ENCODE measurements at places on chromosomes 6 and 20.

- no peak overlapping the region for H3K4me3 ChIP-seq
- H3K4me1 ChIP-seq = no peaks in the 10 kb centered on the region
- H3K27me3 ChIP-seq = no peaks in the 10 kb centered on the region
- H3K27ac ChIP-seq = no peak overlapping the region
Measured at GRCh38 chr6:23696992-23697391, 429.0 kb upstream of the NRSN1 start.

DNA sequence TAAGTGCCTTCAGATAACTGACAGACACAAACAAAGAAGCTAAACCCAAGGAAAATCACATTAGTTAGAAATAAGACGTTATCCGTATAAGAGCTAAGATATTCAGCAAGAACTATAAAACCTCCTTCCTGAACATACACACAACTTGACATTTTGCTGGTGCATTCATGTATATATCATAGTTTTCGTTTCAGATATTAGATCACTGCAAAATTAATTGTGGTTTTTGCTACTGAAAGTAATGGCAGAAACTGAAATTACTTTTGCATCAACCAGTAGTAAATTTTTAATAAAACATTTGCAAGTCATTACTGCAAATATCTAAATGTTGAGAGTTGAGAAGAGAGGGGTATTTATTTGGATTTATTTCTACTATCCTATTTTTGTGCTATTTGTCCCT lies 26.1 kb upstream of the KCNQ5 start:
- H3K4me3 ChIP-seq = no peak overlapping the region
- no peak overlapping the region for H3K27ac ChIP-seq
- H3K36me3 ChIP-seq = no peaks in the 10 kb centered on the region
- no peaks in the 10 kb centered on the region for H3K27me3 ChIP-seq

- no peaks in the 10 kb centered on the region for H3K4me1 ChIP-seq
- peaks cover 5% of the 10 kb centered on the region for H3K36me3 ChIP-seq
Measured at GRCh38 chr20:43590036-43590391, 723 bp upstream of the IFT52 start.

- no peaks in the 10 kb centered on the region for H3K36me3 ChIP-seq
- H3K4me1 ChIP-seq = no peaks in the 10 kb centered on the region
- H3K4me3 ChIP-seq = no peak overlapping the region
- no peak overlapping the region for H3K27ac ChIP-seq
Measured at GRCh38 chr6:153963352-153963751, 75.7 kb upstream of the OPRM1 start.

DNA sequence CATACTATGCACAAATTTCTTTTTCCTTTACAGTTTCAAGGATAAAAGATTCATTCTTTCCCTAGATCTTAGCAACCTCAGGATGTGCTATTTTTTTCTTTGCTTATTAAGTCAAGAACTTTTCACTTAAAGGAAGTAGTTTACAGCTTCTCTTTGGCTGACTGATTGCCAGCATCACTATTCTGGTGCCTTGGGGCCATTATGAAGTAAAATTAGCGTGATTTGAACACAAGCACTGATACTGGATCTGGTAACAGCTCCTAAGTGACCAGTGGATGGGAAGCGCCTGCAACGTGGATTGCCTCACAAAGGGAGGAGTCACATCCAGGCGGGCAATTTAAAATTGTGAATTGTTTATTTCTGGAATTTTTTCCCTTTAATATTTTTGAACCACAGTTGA lies 147.1 kb downstream of the ARID1B start:
- no peak overlapping the region for H3K4me3 ChIP-seq
- DNase-seq = no peak
- no peak overlapping the region for H3K27ac ChIP-seq
- H3K4me1 ChIP-seq = no peaks in the 10 kb centered on the region
- no peaks in the 10 kb centered on the region for H3K36me3 ChIP-seq

DNA sequence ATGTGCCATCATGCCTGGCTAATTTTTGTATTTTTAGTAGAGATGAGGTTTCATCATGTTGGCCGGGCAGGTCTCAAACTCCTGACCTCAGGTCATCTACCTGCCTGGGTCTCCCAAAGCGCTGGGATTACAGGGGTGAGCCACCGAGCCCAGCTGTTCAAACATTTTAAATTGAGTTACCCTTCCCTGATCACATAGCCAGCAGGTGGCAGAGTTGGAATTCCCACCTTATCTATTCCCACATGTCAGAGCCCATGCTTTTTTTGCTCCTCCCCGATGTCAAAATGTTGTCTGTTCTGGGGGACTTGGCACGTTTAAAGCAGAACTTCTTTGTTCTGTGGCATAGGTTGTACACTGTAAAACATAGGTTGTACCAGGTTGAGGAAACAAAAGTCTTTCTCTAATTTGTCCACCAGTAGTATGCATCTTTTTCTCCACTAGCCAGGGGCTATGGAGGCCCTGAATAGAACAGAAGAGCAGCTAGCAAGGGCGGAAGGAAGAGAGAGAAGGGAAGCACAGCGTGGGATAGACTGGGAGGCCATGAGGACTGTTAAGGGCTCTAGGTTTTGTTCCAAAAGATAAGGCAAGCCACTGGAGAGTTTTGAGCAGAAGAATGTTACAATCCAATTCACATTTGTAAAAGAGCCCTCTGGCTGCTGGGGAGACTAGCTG lies 7.3 kb upstream of the LBP start:
- H3K36me3 ChIP-seq = no peaks in the 10 kb centered on the region
- H3K27me3 ChIP-seq = no peaks in the 10 kb centered on the region
- no peak for DNase-seq
- no peak overlapping the region for H3K4me3 ChIP-seq
- no peaks in the 10 kb centered on the region for H3K4me1 ChIP-seq

DNA sequence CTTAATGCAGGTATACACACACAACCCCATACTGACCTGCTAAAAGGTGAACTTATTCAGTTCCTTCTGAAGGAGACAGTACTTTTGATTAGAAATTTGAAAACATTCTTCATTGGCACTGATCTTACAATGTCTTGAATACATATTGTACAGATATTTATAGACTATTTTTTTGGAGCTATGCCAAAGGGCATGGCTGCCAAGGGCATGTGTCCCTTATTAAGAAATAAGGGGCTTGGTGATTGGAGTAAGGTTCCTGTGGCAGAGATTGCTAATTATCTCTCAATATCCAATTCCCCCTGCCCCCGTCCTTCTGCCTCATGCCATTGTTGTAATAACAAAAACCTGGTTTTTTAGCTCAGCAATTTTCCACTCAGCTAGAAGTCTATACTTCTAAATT lies 355.9 kb downstream of the FARS2 start:
- no peak for DNase-seq
- no peak overlapping the region for H3K27ac ChIP-seq
- H3K36me3 ChIP-seq = no peaks in the 10 kb centered on the region

GRCh38 chr6:89723046-89723445 lies 84.5 kb upstream of the LYRM2 start:
- no peak overlapping the region for H3K4me3 ChIP-seq
- no peak for DNase-seq
- no peaks in the 10 kb centered on the region for H3K4me1 ChIP-seq
- H3K27me3 ChIP-seq = no peaks in the 10 kb centered on the region
- H3K36me3 ChIP-seq = peaks cover 62% of the 10 kb centered on the region
